ENCODE measurements at places on chromosomes 6 and 20.
A peak's percentile ranks its signal among the peaks of the same experiment; 100 is the strongest.

DNA sequence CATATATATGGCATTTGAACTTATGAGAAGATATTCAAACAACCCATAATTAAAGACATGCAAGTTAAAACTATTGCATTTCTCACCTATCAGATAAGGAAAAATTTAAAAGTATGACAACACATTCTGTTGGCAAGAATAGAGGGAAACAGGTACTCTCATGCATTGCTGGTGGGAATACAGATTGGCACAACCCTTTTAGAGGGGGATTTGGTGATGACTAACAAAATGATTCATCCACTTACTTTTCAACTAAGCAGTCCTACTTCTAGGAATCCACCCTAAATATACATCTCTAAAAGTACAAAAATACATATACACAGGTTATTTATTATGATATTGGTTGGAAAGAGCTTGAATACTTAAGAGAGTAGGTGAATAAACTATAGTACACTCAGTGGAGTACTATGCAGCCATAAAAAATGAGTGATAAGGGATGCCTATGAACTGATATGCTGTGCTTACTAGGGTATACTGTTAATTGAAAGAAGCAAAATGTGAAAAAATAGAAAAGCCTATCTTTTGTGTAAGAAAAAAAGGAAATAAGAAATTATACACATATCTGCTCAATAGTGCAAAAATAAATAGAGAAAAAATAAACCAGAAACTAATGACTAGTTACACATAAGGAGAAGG is 42.2 kb downstream of the ADAT2 start:
- no peak for DNase-seq

DNA sequence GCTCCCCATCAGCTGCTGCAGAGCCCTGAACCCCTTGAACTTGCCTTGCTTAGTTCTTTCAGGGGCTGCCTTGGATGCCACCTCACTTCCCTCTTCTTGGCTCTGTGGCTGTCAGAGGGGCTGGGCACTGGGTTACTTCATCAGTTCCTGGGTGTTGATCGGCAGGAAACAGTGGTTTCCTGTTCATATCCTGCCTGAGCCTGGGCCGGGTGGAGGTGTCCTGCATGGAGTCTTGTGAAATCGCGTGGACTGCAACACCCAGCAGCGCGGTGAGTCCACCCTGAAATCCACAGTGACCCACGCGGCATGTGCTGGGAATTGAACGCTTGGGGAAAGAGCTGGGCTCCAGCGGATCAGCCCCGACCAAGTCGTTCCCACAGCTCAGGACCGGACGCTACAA is 97.5 kb downstream of the CDH26 start:
- peak; percentile 43 for DNase-seq

DNA sequence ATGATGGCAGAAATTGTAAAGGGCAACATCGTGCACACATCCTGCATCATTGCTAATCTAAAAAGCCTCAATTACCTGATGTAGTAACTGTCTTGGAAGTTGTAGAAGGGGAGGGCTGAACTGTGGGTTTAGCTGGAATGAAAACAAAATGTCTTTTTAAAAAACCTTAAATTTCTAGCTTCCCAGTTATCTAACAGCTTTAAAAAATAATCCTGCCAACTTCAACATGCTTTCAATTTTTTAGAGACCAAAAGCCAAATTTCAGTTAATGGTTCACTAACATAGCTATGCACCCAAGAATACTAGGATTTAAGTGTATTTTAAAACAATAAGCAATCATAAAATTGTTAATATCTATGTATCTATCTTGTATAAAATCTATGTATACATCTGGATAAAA is 11.9 kb downstream of the CD164 start:
- no peak for DNase-seq

- no peak for DNase-seq
These were observed 94.0 kb downstream of the SGK1 start for GRCh38 chr6:134223796-134224420.

GRCh38 chr20:44314870-44315269 is 3.9 kb upstream of the FITM2 start:
- DNase-seq: no peak

DNA sequence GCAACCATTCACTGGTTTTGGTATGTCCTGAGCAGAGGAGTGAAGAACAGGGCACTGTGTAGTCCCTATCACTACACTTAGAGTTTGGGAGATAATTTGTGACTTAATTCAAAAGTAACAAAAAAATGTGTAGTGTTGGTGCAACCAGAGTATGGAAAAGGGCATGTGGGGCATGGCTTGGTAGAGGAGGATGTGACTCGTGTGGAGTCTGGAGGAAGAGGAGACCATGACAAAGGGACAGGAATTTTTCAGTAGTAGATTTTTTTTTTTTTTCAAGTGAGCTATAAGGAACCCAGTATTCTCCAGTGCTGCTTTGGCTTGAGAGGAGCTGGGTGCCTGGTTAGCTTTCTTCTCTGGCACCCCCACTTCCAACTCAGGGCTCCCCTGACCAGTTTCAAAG is 5.1 kb downstream of the MTRES1 start:
- no peak for DNase-seq

- DNase-seq: no peak
These were observed 77.2 kb downstream of the TMEM242 start for GRCh38 chr6:157246048-157246630.

GRCh38 chr6:13624871-13625288 is 9.7 kb downstream of the NOL7 start:
- DNase-seq: peak; percentile 76

- DNase-seq: no peak
These were observed 115.8 kb upstream of the GMDS start for GRCh38 chr6:2361195-2361594.

DNA sequence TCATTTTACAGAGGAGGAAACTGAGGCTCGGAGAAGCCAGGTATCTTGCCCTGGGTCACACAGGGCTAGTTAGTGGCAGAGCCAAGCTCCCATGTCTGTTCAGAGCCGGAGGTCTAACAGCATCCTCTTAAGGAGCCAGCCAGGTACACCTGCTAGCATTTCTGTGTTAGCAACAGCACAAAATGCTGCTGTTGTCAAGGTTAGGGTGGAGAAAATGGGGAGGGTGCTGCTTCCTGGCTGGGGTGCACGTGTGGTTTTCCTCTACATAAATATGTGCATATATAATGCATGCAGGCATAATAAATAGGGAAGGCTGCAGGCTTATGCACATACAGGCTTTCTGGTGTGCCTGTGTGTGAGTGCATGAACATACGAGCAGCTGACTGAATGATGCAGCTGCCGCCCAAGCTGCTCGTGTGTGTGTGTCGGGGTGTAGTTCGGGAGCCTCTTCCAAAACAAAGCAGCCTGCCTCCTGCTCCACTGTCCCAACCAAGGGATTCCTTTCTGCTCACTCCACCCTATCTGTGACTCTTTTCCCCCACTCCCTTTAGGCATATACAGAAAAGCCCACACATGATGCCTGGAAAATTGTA is 86.6 kb downstream of the CD40 start:
- DNase-seq: no peak

GRCh38 chr20:23436681-23437080 is 2.8 kb upstream of the CSTL1 start:
- DNase-seq: peak; percentile 20

GRCh38 chr6:6856538-6857523 is 250.9 kb upstream of the RREB1 start:
- DNase-seq: peak; percentile 78

GRCh38 chr6:142698751-142699150 is 246.2 kb downstream of the HIVEP2 start:
- DNase-seq: peak; percentile 59

GRCh38 chr20:46230801-46231282 is 77.5 kb downstream of the CDH22 start:
- peak; percentile 93 for DNase-seq

DNA sequence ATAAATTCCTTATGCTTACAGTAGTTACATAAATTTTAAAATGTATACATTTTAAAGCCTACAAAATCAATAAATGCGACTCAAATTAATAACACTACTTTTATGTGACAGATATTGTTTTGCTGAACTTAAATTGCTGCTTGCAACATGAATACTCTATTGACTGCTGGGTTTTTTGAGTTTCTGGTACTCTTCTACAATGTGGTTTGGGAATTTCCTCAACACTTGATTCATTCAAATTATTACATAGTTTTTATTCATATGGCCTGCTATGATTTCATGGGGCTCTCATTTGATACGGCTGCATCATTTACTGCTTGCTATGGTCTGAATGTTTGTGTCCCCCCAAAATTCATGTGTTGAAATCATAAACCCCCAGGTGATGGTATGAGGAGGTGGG is 2.3 kb upstream of the TXLNB start:
- no peak for DNase-seq

GRCh38 chr6:166104872-166105271 is 62.8 kb downstream of the TBXT start:
- DNase-seq: no peak

- no peak for DNase-seq
These were observed 47.9 kb upstream of the ISM1 start for GRCh38 chr20:13173201-13173600.

GRCh38 chr6:84687431-84687830 is 77.0 kb downstream of the TBX18 start:
- no peak for DNase-seq

DNA sequence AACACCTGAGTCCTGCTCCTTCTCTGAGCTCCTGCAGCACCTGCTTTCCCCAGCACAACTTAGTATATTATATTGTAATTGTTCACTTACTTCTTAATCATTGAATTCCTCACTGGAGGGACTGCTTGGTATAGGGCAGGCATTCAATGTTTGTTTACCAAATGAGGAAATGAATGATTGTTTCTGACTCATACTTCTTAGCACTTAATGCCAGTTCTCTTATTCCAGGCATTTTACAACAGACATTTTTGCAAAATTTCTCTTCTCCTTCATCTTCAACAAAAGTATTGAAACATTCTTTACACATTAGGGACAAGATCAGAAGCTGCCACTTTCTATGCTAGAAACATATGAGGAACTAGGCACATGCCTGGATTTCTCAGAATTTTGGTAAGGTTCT is 119.4 kb downstream of the TBX18 start:
- DNase-seq: no peak

DNA sequence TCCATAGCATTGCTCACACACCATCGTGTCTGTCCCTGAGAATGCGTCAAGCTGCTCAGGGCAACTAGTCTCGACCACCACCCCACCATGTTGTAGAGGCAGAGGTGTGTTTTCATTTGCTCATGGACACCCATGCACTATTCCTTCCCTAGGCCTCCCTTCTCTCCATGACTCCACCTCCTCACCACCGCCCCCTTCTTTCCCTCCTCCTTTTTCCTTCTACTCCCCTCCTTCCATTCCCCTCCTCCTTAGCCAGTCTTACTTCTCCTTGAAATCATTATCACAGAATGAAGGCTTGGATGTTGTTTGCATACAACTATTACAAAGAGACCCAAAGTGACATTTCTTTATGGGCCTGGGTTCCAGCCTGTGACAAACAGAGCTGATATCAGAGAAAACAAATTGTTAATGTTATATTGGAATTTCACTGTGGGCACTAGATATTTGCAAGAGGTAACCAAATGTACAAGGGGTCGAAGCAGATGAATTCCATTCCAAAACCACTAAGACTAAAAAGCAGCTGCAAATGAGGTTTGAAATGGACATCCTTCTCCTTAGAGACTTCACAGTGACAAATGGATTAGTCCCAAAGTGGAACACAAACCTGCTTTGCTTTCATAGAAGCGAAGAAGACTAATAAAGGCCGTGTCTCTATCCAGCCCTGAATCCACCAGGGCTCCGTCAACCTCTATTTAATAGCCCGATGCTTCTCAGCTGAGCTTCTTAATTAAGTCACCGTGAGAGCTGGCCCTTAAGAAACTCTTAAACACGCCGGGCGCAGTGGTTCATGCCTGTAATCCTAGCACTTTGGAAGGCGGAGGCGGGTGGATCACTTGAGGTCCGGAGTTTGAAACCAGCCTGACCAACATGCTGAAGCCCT is 275.8 kb upstream of the SULF2 start:
- no peak for DNase-seq

DNA sequence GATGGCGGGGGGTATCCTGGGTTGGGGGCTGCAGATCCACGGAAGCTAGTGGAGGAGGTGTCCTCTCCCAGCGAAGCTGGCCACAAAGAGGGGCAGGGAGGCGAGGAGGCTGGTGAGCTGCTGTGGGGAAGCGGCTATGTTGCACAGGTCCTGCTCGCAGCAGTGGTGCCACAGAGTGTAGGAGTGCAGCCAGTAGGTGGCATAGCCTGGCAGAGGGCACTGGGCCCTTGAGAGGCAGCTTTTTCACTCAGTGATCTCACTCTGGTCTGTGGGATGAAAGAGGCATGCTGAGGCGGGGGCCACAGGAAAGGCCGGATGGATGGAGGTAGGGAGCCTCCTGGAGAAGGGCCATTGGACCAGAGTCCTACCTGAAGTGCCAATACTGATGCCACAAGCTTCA is 2.9 kb upstream of the LY6G6D start:
- DNase-seq: peak; percentile 47

DNA sequence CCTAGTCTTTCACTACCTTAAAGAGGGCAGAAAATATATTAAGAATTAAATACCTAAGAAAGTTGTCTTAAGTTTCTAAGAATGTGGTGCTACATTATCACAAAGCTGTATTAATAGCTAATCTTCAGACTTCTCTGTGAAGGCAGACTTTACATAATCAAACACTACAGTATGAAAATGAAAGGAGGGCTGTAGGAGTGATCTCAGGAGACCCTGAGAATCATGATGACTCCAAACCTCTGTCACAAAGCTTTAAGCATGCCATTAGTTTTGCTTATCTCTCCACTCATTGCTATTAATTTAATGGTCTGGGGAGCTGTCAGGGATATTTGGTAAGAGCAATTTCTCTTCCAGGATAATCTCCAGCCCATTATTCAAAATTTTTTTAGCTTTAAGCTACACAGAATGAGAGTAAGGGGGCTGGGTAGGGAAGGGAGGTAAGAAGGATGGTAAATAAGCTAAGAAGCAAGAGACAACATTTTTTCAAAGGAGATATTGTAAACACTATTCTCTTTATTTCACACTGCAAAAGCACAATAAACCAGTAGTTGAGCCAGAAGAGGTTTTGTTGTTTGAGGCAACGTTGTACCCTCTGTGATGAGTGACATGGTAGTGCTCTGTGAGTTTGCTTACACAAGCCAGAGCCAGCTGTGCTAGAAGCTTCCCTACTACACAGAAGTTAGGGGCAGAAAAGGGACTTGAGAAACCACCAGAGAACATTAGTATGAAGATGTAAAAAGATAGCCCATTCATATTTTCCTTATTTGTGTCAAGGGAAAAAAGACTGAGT is 258.8 kb downstream of the GMDS start:
- no peak for DNase-seq

GRCh38 chr6:36679043-36679833 is 724 bp downstream of the CDKN1A start:
- peak; percentile 80 for DNase-seq

- no peak for DNase-seq
These were observed 411.5 kb downstream of the PKHD1 start for GRCh38 chr6:51675922-51676275.

- no peak for DNase-seq
These were observed 68.1 kb downstream of the LRRC1 start for GRCh38 chr6:53862662-53863462.

GRCh38 chr6:154261688-154262397 is 94.8 kb downstream of the IPCEF1 start:
- DNase-seq: no peak

- DNase-seq: no peak
These were observed 349.6 kb downstream of the PKHD1 start for GRCh38 chr6:51737580-51738360.

- no peak for DNase-seq
These were observed 24.2 kb upstream of the ENPP4 start for GRCh38 chr6:46105568-46105967.

Data from endodermal cell (in vitro differentiated cells).